Lower lobe of right lung (tissue), 2 donors: ENCODE measurements at places on chromosomes 12 and 14. TPM values are rescaled to one million over a fixed set of nuclear protein-coding genes. Genes with fewer than 3 reads are reported as not detected.

GRCh38 chr14:22252686-22253085 lies 336.3 kb downstream of the DAD1 start:
- no peak overlapping the region for H3K4me3 ChIP-seq
- peaks cover 8% of the 10 kb centered on the region for H3K4me1 ChIP-seq
- no peaks in the 10 kb centered on the region for H3K27me3 ChIP-seq
- no peak for DNase-seq
- peak overlapping the region; percentile 43 for H3K27ac ChIP-seq
- H3K36me3 ChIP-seq: no peaks in the 10 kb centered on the region

GRCh38 chr12:56898938-56899337 lies 35.3 kb downstream of the SDR9C7 start:
- H3K4me3 ChIP-seq: no peak overlapping the region
- H3K36me3 ChIP-seq: no peaks in the 10 kb centered on the region

Gene GRIN2B
- total RNA-seq: 0.50 TPM

Gene MOK
- total RNA-seq: 15.8 TPM

DNA sequence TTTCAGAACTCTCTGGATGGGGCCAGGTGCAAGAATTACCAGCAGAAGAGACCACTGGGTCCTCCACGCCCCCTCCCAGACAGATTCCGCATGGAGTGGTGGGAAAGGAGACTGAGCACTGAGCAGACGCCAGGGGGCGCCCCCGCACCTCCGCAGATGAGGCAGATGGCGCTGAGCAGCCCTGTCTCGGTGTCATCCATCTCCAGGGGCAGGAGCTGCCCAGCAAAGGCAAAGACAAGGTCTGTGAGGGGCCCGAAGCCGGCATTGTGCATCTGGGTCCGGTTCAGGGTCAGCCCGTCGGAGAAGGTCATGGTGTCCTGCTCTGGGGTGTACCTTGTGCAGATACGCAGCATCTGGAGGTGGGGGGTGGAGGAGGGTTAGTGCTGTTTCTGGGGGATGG lies 6.3 kb upstream of the ITGB7 start:
- peak; percentile 90 for DNase-seq
- no peak overlapping the region for H3K27ac ChIP-seq
- peaks cover 69% of the 10 kb centered on the region for H3K4me1 ChIP-seq
- H3K27me3 ChIP-seq: no peaks in the 10 kb centered on the region
- H3K36me3 ChIP-seq: peaks cover 53% of the 10 kb centered on the region
